ENCODE measurements at places on chromosomes 6 and 20. TPM values are rescaled to one million over a fixed set of nuclear protein-coding genes. Genes with fewer than 3 reads are reported as not detected.
A peak's percentile ranks its signal among the peaks of the same experiment; 100 is the strongest.

DNA sequence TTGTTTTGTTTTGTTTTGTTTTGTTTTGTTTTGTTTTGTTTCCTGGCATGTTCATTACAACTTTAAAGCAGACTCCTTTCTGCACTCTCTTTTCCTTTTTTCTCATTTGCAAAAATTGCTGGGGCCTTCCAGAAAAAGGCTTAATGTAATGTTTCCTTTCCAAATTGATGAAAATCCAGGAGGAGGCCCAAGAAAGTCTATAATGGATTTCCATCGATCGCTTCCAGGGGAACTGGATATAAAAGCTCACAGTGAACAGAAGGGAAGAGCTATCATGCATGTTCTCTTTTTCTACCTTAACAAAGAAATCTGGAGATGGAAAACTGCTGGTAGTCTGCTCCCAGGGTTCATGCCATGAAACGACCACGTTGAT, 28.7 kb downstream of the ISM1 start:
- H3K4me3 ChIP-seq = no peak overlapping the region
- H3K27me3 ChIP-seq = no peaks in the 10 kb centered on the region
- no peaks in the 10 kb centered on the region for H3K4me1 ChIP-seq
- no peak overlapping the region for H3K27ac ChIP-seq
- DNase-seq = no peak
- no peaks in the 10 kb centered on the region for H3K36me3 ChIP-seq

GRCh38 chr20:63574156-63574828, at the start of gene HELZ2:
Gene HELZ2 (minus strand): TSS chr20:63574239. CDS start chr20:63572385, 1,854 bp downstream.
- DNase-seq = peak; percentile 93
- peaks cover 8% of the 10 kb centered on the region for H3K36me3 ChIP-seq
- H3K4me3 ChIP-seq = peak within 1 kb of the TSS; percentile 88
- H3K4me1 ChIP-seq = peaks cover 8% of the 10 kb centered on the region
- peak within 1 kb of the TSS; percentile 82 for H3K27ac ChIP-seq
- no peaks in the 10 kb centered on the region for H3K27me3 ChIP-seq

DNA sequence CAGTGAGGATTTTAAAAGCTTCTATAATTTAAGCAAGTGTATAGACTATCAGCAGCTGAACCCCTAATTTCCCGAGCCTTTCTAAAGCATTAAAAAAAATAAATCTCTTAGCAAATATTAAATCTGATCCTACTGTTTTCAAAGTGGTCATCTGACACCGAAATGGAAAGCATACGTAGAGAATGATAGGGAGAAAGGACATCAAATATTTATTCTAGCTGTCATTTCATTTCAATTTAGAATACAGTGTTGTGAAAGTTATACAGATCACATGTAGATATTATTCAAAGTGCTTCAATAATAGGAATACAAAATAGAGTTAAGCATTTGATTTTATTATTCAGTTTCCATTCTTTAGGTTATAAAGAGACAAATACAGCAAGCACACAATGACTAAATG, 61.9 kb upstream of the PKIB start:
- DNase-seq = no peak
- H3K4me3 ChIP-seq = no peak overlapping the region
- no peaks in the 10 kb centered on the region for H3K27me3 ChIP-seq
- no peak overlapping the region for H3K27ac ChIP-seq

- no peak for DNase-seq
- H3K4me3 ChIP-seq = no peak overlapping the region
- no peaks in the 10 kb centered on the region for H3K36me3 ChIP-seq
- no peak overlapping the region for H3K27ac ChIP-seq
- peaks cover 15% of the 10 kb centered on the region for H3K4me1 ChIP-seq
- H3K27me3 ChIP-seq = no peaks in the 10 kb centered on the region
Measured at GRCh38 chr6:7730001-7730783, 4.3 kb downstream of the BMP6 start.

- no peak overlapping the region for H3K27ac ChIP-seq
- H3K4me3 ChIP-seq = no peak overlapping the region
- no peaks in the 10 kb centered on the region for H3K27me3 ChIP-seq
- H3K36me3 ChIP-seq = no peaks in the 10 kb centered on the region
- no peak for DNase-seq
Measured at GRCh38 chr20:9571783-9572182, 57.4 kb downstream of the LAMP5 start.

GRCh38 chr20:48832405-48832730, 4.6 kb upstream of the PREX1 start:
- H3K27ac ChIP-seq = peak overlapping the region; percentile 70
- H3K4me3 ChIP-seq = no peak overlapping the region
- H3K4me1 ChIP-seq = peaks cover 11% of the 10 kb centered on the region
- no peaks in the 10 kb centered on the region for H3K36me3 ChIP-seq
- DNase-seq = no peak

DNA sequence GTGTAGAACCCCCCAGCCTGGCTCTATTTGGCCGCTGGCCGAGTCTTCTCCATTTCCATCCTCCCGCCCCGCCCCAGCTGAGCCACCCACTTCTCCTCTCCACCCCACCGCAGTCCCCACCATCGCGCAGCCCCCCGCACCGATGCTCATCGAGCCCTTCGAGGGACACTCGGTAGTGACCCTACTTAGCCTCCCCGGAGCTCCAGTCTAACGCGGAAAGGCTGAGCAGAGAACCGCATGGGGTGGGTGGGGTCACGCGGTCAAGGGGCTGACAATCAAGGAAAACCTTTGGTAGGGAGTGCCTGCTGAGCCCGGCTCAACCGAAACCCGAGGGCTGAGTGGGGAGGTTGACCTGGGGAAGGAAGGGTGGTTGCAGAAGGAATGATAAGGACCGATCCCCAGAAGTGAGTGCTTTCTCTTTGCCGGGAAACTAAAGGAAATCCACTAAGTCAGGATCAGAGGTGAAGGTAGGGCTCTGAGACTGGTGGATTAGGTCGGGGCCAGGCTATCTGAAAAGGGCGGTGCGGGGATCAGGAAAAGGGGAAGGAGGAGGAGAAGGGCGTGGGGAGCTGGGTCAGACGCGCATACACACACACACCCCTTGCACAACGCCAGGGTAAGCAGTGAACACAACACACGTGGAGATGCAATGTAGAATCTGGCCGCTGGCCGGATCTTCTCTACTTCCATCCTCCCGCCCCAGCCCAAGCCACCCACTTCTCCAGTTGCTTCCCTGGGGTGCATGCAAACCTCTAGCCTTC, 49.8 kb downstream of the CPXM1 start:
- H3K36me3 ChIP-seq = no peaks in the 10 kb centered on the region
- no peaks in the 10 kb centered on the region for H3K27me3 ChIP-seq
- peak overlapping the region; percentile 32 for H3K27ac ChIP-seq
- peak; percentile 64 for DNase-seq
- peaks cover 3% of the 10 kb centered on the region for H3K4me1 ChIP-seq
- H3K4me3 ChIP-seq = peak overlapping the region; percentile 49

GRCh38 chr20:5737966-5738365, 12.2 kb upstream of the SHLD1 start:
- H3K4me1 ChIP-seq = peaks cover 15% of the 10 kb centered on the region
- DNase-seq = no peak
- H3K36me3 ChIP-seq = no peaks in the 10 kb centered on the region
- H3K27me3 ChIP-seq = no peaks in the 10 kb centered on the region

DNA sequence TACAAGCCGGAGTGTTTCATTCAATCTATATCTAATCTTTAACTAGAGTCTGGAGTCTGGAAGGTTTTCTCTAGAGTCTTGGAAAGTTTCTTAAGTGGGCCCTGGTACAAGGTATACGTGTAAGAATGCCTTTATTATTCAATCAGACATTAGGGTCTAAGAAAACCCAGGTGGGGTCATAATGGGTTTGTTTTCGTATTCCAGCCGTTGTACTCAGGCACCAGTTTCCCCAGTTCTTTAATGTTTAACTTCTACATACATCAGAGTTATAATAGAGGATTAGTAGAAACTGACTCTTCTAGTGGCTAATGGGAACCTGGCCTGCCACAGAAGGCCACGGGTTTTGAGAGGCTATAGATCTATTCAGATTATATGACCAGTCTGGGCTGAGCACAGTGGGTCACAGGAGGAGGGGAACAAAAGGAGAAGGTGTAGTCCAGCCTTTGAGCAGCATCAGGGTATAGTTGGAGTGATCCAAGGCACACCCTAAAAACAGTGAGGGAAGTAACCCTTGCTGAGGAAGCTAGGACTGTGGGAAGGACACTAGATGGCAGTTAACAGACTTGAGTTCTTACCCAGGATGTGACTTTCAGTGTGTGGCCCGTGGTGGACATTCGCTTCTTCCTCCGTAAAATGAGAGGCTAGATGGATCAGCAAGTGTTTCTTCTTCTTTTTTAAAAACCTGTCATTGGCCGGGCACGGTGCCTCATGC, 15.5 kb downstream of the FAM83B start:
- H3K36me3 ChIP-seq = no peaks in the 10 kb centered on the region
- DNase-seq = no peak
- no peaks in the 10 kb centered on the region for H3K27me3 ChIP-seq
- no peak overlapping the region for H3K4me3 ChIP-seq

- DNase-seq = no peak
- H3K36me3 ChIP-seq = no peaks in the 10 kb centered on the region
- no peak overlapping the region for H3K27ac ChIP-seq
Measured at GRCh38 chr20:11411765-11412164, 505.9 kb upstream of the BTBD3 start.

- H3K4me3 ChIP-seq = no peak overlapping the region
- no peaks in the 10 kb centered on the region for H3K4me1 ChIP-seq
- no peaks in the 10 kb centered on the region for H3K36me3 ChIP-seq
Measured at GRCh38 chr20:38706509-38706908, 17.8 kb upstream of the SLC32A1 start.

GRCh38 chr20:9110365-9110764, 41.5 kb downstream of the PLCB4 start:
- no peak overlapping the region for H3K4me3 ChIP-seq
- no peaks in the 10 kb centered on the region for H3K36me3 ChIP-seq
- H3K27me3 ChIP-seq = no peaks in the 10 kb centered on the region
- no peak overlapping the region for H3K27ac ChIP-seq
- no peaks in the 10 kb centered on the region for H3K4me1 ChIP-seq

GRCh38 chr6:34362909-34363680, 29.4 kb downstream of the NUDT3 start:
- no peaks in the 10 kb centered on the region for H3K27me3 ChIP-seq
- no peak overlapping the region for H3K27ac ChIP-seq
- no peak for DNase-seq
- H3K36me3 ChIP-seq = no peaks in the 10 kb centered on the region
- H3K4me1 ChIP-seq = no peaks in the 10 kb centered on the region

GRCh38 chr20:58584051-58584824, 66.8 kb upstream of the STX16 start:
- no peak for DNase-seq
- H3K4me3 ChIP-seq = no peak overlapping the region
- H3K27ac ChIP-seq = no peak overlapping the region
- H3K36me3 ChIP-seq = no peaks in the 10 kb centered on the region

DNA sequence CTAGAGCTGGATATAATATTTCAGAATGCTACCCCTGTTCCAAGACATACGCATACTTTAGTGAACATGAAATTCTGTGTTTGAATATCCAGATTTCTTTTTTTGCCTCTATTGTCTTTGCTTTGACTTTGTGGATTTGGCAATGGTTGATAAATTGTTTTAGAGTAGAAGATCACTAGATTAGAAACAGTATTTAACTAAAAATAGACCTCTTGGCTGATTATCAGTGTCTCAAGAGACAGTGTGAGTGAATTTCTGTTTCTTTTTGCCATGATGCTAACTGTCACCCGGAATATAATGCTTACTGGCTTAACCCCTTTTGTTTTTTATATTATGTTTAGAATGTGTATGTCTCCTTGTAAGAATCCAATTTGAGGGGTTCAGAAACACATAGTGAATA, 102.5 kb downstream of the PLCB1 start:
- H3K4me3 ChIP-seq = no peak overlapping the region
- DNase-seq = no peak
- H3K36me3 ChIP-seq = no peaks in the 10 kb centered on the region
- peaks cover 3% of the 10 kb centered on the region for H3K4me1 ChIP-seq
- no peak overlapping the region for H3K27ac ChIP-seq
- H3K27me3 ChIP-seq = no peaks in the 10 kb centered on the region

GRCh38 chr6:34352305-34352937, 40.0 kb downstream of the NUDT3 start:
- H3K36me3 ChIP-seq = no peaks in the 10 kb centered on the region
- no peaks in the 10 kb centered on the region for H3K27me3 ChIP-seq
- H3K4me3 ChIP-seq = no peak overlapping the region
- no peak overlapping the region for H3K27ac ChIP-seq
- H3K4me1 ChIP-seq = no peaks in the 10 kb centered on the region

DNA sequence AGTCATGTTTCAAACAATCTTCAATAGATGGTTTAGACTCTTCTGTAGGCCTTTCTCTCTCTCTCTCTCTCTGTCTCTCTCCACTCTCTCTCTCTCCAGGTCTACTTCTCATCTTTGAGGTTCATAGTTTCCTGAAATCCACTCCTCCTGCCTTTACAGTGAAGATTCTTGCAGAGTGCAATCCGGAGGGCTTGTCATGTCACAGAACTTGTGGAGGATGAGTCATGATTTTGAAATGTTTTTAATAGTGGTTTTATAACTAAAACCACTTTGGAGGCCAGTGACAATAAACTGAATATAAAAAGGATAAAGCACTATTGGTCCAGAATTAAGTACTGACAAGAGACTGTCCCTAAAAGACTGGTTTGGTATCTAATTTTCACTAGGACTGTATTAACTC, 156.3 kb downstream of the KIF6 start:
- no peaks in the 10 kb centered on the region for H3K36me3 ChIP-seq
- no peak overlapping the region for H3K4me3 ChIP-seq
- no peaks in the 10 kb centered on the region for H3K4me1 ChIP-seq
- H3K27me3 ChIP-seq = no peaks in the 10 kb centered on the region
- no peak overlapping the region for H3K27ac ChIP-seq

DNA sequence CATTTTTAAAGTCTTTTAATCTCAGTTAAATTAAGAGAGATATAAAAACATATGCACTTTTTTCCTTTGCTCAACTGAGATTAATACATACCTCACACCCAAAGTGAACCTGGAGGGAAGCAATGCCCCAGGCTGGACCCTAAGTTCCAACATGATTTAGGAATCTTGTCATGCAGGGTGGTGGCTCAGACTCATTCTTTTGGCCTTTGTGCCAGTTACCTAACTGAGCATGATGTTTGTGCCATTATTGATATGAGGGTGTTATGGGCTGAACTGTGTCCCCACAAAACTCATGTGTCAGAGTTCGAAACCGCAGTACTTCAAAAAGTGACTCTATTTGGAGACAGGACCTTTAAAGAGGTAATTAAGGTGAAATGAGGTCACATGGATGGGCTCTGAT, 188.0 kb downstream of the ARHGAP18 start:
- H3K4me1 ChIP-seq = no peaks in the 10 kb centered on the region
- H3K4me3 ChIP-seq = no peak overlapping the region
- H3K36me3 ChIP-seq = no peaks in the 10 kb centered on the region
- no peak overlapping the region for H3K27ac ChIP-seq

Gene ULBP2
- not detected for total RNA-seq

Gene ABHD16B
- not detected for total RNA-seq

Gene SLC35D3
- 0.47 TPM for total RNA-seq

Gene F13A1
- total RNA-seq = 22.1 TPM

Gene LBP
- total RNA-seq = not detected

Gene LY6G6C
- total RNA-seq = not detected

Gene WFDC5
- total RNA-seq = not detected

Gene GSTA2
- total RNA-seq = 41.0 TPM

Gene HCRTR2
- not detected for total RNA-seq

Gene ARFGEF3
- 11.6 TPM for total RNA-seq

Gene TTK
- 2.5 TPM for total RNA-seq

Data from Peyer's patch (tissue), 4 donors.